Activated T-cell treated with anti-CD3 and anti-CD28 coated beads, Interleukin-2, amount 50 U/mL, for 4 hours (primary cell): ENCODE measurements at places on chromosomes 2 and 18.

DNA sequence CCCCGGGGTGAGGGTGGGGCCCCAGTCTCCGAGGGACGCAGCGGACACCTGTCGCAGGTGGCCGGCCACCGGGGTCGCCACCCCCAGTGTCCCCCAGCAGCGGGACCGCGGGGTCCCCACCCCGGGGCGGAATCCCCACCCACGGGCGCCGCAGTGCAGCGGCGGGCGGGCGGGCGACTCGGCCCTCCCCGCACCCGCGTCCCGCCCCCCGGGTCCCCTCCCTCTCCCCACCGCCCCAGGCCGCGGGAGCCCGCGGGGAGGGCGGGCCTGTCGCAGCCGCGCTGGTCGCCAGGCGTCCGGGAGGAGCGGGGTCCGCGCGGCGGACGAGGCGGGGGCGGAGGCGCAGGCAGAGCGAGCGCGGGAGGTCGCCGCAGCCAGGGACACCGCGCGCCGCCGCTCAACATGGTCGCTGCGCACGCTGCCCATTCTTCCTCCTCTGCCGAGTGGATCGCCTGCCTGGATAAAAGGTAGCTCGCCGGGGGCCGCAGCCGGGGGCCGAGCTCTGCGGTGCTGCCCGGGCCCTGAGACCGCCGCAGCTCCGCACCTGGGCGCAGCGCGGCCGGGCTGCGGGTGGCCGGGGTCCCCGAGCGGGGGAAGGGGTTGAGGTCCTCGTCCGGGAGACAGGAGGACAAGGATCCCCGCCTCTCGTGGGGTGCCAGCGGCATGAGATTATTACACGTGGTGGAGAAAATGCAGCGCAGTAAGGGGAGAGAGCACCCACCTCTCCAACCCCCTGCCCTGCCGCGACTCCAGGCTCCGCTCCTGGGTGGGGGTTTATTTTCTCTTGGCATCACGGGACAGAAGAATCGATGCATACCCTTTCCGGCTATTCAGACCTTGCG is at the start of gene RAPGEF4:
Gene RAPGEF4, plus strand, starts transcription at position 264 of the 842 bp plus-strand sequence. Its CDS starts 139 bp downstream, at position 403.
- DNase-seq, result no peak

DNA sequence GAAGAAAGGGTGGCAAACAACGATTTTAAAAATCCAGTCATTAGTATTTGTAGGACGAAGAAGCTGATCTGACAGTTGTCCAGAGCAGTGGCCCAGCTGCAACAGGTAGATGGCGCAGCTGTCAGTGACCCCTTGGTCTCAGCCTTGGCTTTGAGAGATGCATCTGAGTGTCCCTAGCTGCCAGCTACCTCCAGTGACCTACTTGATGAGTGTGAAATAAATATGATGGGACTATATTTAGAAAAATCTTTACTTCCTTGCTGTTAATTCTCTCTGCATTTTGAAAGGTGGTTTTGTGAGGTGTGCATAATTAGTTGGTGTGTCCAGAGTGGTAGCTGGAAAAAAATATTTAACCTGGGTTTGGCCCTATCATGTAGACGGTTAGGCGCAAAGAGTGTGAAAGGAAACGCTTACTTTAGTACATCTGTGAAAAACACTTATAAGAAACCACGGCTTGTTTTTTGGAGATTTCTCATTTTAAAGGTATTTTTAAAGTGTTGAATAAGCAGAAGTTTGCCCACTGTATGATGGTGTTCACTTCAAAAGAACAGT is 963 bp downstream of the INPP1 start:
- no peak for DNase-seq

GRCh38 chr2:207763303-207763917 is 6.3 kb downstream of the FZD5 start:
- DNase-seq, result no peak

DNA sequence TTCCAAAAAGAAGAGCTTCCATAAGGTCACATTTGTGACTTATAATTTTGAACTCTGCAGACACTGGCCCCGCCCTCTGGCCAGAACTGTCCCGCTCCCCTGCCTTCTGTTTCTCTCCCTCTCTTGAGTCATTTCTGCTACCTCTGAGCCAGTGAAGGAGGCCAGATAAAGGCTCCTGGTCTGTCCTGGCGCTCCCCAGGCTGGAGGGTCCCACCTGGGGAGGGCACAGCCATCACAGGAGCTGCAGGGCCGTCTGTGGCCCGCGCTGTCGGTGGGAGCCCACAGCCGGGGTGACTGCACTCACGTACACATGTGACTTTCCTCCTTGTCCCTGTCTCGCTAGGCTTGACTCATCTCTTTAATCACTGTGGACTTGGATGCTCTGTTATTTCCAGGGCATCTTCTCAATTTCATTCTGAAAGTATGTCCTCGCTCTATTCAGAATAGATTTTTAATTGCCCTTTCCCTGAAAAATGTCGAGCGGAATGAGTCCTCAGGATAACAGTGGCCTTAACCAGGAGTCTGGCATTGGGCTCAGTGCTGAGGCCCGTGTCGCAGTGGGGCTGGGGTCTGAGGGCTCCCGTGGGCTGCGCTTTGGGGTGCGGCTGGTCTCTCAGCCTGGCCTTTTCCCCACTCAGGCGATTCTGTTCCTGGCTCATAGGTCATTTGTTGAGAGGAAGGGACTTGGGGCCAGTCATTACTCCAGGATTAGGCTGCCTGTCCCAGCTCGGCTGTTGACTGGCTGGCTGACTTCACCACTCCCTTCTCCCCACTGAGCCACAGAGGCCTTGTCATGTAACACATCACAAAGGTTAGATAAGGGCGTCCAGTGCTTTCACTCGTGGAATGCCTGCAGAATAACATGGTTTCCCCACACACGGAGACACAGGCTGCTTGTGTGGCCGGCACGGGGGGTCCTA is 34.5 kb downstream of the KLHL29 start:
- no peak for DNase-seq

GRCh38 chr2:43041173-43041591 is 185.2 kb downstream of the ZFP36L2 start:
- no peak for DNase-seq

GRCh38 chr2:105373895-105374401 is 24.9 kb downstream of the FHL2 start:
- DNase-seq, result no peak
